ENCODE measurements at places on chromosomes 11 and 22.
A peak's percentile ranks its signal among the peaks of the same experiment; 100 is the strongest.

GRCh38 chr22:28714043-28714628, 27.5 kb downstream of the CHEK2 start:
- no peak for DNase-seq

GRCh38 chr11:71194710-71195109, 57.7 kb downstream of the SHANK2 start:
- no peak for DNase-seq

- no peak for DNase-seq
Measured at GRCh38 chr22:41127451-41127850, 35.1 kb downstream of the EP300 start.

GRCh38 chr11:57302489-57302888, 22.3 kb downstream of the TNKS1BP1 start:
- DNase-seq = no peak

DNA sequence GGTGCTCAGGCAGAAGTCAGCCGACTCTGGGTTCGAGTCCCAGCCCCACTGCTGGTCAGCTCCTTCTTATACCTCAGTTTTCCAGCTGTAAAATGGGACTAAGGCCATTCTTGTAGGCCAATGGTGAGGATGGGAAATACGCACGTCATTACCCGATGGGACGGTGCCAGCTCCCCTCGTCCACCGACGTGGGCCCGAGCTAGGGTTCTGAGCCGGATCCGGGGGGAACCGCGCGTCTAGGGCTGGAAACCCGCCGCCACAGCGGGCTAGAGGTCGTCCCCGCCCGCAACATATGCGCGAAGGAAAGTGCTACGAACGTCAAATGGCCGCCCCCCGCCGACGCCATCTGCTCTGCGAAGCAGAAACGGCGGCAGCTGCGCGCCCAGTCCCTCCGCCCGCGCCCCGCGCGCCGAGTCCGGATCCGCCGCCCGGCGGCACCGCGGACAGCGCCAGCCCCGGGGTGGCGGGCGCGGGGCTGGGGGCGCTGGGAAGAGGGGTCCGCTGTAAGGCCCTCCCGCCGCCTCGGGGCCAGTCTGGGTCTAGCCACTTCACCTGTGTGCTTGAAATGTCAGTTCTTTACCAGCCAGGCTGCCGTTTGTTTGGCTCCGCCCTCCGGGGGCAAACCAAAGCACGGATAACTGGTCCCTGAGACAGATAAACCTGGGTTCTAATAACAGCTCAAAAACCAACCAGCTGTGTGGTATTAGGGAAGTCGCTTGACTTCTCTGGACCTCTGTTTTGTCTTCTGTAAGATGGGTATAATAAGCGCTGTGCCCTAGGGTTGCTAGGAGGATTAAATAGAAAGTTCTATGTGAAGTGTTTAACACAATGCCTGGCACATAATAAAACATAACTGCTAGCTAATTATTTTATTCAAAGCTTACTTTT, 103.5 kb upstream of the RCN1 start:
- no peak for DNase-seq

- DNase-seq = peak; percentile 33
Measured at GRCh38 chr11:17476317-17477083, at the start of gene ABCC8. ABCC8 (minus strand) TSS chr11:17476845; CDS start chr11:17476776, 69 bp downstream.

DNA sequence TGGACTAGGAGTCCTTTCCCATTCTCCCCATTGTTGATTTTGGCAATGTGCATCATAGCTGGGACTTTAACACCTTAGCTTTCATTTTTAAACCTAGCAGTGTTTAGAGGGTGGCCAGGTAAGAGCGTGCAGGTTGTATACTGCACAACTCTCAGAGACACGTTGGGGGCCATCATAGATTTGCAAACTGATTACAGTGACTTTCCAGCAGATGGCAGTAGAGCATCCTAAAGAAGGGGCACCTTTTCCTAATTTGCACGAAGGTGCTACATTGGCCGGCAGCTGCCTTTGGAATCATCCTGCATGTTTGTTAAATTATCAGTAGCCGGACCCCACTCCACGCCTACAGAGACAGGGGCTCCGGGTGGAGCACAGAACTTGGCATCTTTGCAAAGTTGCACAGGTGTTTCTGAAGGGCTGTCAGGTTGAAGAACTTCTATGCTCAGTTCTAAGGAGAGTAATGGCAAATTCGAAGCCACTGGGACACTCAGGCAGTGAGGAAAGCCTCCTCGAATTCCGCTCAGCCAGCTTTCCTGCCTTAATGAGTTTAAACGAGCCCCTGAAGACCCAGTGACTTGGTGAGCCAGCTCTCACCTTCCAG, 7.7 kb downstream of the LHFPL7 start:
- peak; percentile 69 for DNase-seq

- DNase-seq = peak; percentile 3
Measured at GRCh38 chr11:120168108-120168959, 30.4 kb upstream of the TRIM29 start.

DNA sequence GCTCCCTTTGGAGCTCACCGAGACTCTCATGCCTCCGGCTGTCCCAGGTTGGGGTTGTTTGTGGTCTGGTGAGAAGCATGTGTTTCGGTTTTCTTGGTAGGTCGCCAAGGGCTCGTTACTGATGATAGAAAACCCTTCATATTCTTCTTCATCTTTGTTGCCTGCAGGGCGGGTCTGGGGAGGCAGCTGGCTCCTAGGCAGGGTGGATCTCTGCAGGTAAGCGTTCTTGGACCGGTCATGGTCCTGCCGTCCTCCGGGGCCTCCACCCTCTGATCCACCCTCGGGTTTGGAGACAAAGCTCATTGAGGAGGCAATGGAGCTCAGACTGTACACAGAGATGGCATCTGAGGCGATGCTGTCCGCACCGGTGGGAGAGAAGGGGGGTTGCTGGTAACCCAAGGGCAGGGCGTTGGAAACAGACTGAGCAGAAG, 64.3 kb upstream of the PITPNB start:
- no peak for DNase-seq

DNA sequence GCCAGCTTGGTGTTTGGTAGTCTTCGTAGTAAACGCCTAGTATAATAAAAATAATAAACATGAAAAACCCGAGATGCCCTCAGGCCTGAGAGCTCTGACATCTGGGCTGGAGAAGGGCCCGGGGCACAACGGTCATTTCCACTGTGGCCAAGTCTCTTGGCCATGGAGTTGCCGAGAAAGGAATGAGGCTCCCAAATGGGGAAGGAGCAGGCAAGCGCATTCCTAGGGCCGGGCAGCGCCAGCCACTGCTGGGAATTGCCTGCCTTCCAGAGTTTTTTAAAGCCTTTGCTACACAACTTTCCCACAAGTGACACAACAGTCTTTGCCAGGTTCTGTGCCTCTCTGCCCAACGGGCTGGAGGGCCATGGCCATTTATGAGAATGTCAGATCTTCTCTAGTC, 103.4 kb downstream of the NAV2 start:
- DNase-seq = no peak

GRCh38 chr22:22376352-22376706, 131.7 kb downstream of the VPREB1 start:
- DNase-seq = no peak

DNA sequence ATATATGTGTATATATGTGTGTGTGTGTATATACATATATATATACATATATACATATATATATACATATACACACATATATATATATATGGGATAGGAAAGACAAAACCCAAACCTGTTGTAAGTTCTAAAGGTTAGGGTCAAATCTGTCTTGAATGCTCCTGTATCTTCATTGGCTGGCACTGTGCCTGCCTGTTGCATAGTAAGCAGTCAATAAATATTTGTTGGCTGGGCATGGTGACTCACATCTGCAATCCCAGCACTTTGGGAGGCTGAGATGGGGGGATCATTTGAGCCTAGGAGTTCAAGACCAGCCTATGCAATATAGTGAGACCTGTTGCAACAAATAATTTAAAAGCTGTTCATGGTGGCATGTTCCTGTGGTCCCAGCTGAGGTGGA, 205.4 kb downstream of the DBX1 start:
- DNase-seq = no peak

GRCh38 chr11:127390465-127390864, 389.9 kb upstream of the KIRREL3 start:
- no peak for DNase-seq

GRCh38 chr11:6640985-6641701, 14.5 kb downstream of the DCHS1 start:
- no peak for DNase-seq

- DNase-seq = peak; percentile 10
Measured at GRCh38 chr11:82229341-82229740, 504.3 kb downstream of the FAM181B start.

- no peak for DNase-seq
Measured at GRCh38 chr22:46446799-46447198, 90.6 kb downstream of the CELSR1 start.

GRCh38 chr11:64833509-64833908, 10.9 kb downstream of the CDC42BPG start:
- no peak for DNase-seq

GRCh38 chr11:36230779-36231699, 58.2 kb downstream of the COMMD9 start:
- DNase-seq = no peak

DNA sequence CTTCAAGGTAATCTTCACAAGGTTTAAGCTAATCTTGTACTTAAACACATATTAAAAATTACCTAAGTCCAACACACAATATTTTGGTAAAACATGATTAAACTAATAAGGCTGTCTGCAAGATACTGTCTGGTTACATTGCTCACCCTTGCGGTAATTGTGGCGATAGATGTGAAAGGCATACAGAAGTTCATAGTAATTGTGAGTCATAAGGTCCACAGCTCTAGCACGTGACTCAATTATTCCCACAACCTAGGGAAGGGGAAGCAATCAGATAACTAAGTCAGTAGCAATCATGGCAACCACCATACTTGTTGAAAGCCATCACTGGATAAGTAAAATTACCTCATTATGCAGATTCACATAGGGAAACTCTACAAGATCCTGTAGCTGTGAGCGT, 30.5 kb upstream of the FNBP4 start:
- DNase-seq = no peak

- DNase-seq = no peak
Measured at GRCh38 chr11:78860720-78861422, 286.2 kb upstream of the NARS2 start.

DNA sequence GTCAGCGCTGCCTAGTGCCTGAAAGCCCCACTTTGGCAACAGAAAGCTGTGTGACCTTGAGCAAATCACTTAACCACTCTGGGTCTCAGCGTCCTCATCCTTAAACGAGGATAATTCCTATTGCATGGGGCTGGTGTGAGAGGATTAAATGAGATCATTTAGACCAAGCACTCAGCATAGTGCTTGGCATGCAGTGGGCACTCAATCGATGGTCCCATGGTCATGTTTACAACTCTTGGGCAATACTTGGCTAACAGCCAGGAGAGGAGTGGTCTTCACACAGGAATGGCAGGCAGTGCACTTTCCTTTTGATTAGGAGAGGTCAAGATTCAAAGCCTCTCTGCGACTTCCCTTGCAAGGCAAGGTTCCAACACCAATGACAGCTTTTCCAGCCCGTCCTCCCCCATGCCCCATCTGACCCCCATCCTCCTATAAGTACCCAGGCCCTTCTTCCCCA, 14.1 kb downstream of the TNKS1BP1 start:
- DNase-seq = no peak
